ENCODE measurements at places on chromosomes 2 and 18. TPM values are rescaled to one million over a fixed set of nuclear protein-coding genes. Genes with fewer than 3 reads are reported as not detected.

GRCh38 chr2:179179719-179180118, 84.9 kb downstream of the SESTD1 start:
- peak overlapping the region; percentile 2 for H3K4me3 ChIP-seq
- no peaks in the 10 kb centered on the region for H3K36me3 ChIP-seq
- no peaks in the 10 kb centered on the region for H3K27me3 ChIP-seq
- no peak for DNase-seq

DNA sequence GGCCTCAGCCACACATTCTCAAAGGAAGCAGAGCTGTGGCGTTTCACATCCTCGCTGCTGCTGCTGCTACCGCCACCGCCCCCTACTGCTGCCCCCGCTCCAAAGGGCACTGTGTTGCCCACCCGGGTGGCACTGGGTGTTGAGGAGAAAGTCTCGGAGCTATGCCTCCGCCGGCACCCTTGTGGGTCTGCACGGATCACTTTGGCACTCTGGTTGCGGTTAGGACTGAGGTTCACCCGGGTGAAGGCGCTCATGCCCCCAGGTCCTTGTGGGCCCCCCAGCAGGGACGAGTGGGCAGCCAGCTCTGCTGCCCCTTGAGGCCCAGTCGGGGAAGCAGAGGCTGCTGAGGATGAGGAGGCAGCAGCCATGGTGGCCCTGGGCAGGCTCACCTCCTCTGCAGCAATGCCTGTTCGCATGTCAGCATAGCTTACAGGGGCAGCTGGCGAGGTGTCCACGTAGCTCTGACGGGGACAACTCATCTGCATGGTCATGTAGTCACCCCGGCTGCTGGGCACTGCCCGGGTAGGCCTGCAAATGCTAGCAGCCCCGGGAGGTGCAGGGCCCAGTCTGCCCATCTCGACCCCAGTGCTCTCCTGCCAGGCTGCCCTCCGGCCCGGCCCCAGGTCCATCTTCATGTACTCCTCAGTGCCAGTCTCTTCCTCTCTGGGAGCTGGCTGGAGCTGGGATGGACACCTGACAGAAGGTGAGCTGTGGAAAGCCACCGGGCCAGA, 4.2 kb downstream of the IRS1 start:
- H3K4me1 ChIP-seq: peaks cover 7% of the 10 kb centered on the region
- DNase-seq: peak; percentile 42
- H3K36me3 ChIP-seq: peaks cover 5% of the 10 kb centered on the region
- H3K27me3 ChIP-seq: no peaks in the 10 kb centered on the region
- no peak overlapping the region for H3K4me3 ChIP-seq

DNA sequence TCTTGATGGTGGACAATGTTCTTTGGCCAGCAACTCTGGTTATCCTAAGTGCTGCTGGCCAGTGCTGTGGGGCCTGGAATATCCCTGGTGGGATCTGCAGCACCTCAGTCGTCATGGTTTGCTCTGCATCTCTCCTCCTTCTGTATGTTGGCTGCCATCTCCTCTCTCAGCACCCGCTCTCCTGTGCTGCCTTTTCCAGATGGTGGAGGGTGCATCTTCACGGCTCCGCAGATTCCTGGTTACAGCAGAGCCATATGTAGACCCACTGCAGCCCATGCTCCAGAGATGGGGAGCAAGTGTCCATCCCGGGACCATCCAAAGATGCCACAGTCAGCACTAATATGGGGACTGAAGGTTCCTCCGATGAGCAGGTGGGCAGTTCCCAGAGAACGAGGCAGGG, 90.0 kb downstream of the VAPA start:
- DNase-seq: no peak
- no peaks in the 10 kb centered on the region for H3K36me3 ChIP-seq
- no peak overlapping the region for H3K27ac ChIP-seq
- H3K4me1 ChIP-seq: no peaks in the 10 kb centered on the region
- H3K27me3 ChIP-seq: no peaks in the 10 kb centered on the region

CCDC150 gene
- 14.8 TPM for total RNA-seq

LIPG gene
- 5.0 TPM for total RNA-seq
